Stimulated activated CD8-positive, alpha-beta memory T cell treated with anti-CD3 and anti-CD28 coated beads, Interleukin-4, amount 100 ng/mL, for 24 hours (primary cell): ENCODE measurements at places on chromosomes 13 and 19.

- DNase-seq, result no peak
These were observed 13.9 kb downstream of the SGTA start for GRCh38 chr19:2769218-2769617.

- no peak for DNase-seq
These were observed 8.4 kb downstream of the B3GNT3 start for GRCh38 chr19:17803264-17803896.

DNA sequence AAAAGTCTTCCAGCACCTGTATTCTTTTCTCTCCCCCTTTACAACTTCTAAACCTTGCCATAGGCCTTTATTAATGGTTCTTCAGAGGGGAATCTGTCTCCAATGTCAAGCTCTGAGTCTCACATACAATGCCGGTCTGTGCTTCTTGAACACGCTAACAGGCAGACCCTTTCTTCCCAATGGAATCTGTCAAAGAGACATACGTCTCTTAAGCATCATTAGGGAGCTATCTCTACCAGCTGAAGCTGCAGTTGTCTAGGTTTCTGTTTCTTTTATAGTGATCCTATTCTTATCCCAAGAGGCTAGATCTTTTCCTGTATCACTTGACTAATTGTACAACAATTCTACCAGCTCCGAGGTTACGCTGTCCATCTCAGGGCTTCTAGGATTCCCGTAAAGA, 560.8 kb upstream of the NBEA start:
- no peak for DNase-seq

- DNase-seq, result no peak
These were observed 14.4 kb downstream of the PNMA8A start for GRCh38 chr19:46456930-46457329.

DNA sequence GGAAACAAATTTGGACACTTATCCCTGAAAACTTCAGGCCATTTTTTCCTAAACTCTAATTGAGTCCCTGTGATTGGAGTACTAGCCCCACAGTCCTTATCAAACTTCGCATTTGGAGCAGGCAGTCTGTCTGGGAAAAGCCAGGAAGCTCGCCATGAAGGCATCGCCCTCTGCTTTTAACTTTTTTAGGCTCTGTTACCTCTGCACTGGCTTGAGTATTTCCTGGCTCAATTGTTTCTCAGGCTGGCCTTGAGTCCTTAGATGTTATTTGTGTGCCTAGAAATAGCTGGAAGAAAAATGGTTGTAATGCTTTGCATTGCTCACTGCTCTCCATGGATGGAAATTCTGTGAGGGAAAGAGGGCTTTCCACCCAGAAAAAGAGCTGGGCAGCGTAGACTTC, 24.2 kb downstream of the ACTN4 start:
- DNase-seq, result no peak

GRCh38 chr19:16222806-16223205, 25.1 kb downstream of the AP1M1 start:
- DNase-seq, result no peak

- no peak for DNase-seq
These were observed 20.7 kb upstream of the TPT1 start for GRCh38 chr13:45361596-45362206.
